ENCODE measurements at places on chromosomes 4 and X.

DNA sequence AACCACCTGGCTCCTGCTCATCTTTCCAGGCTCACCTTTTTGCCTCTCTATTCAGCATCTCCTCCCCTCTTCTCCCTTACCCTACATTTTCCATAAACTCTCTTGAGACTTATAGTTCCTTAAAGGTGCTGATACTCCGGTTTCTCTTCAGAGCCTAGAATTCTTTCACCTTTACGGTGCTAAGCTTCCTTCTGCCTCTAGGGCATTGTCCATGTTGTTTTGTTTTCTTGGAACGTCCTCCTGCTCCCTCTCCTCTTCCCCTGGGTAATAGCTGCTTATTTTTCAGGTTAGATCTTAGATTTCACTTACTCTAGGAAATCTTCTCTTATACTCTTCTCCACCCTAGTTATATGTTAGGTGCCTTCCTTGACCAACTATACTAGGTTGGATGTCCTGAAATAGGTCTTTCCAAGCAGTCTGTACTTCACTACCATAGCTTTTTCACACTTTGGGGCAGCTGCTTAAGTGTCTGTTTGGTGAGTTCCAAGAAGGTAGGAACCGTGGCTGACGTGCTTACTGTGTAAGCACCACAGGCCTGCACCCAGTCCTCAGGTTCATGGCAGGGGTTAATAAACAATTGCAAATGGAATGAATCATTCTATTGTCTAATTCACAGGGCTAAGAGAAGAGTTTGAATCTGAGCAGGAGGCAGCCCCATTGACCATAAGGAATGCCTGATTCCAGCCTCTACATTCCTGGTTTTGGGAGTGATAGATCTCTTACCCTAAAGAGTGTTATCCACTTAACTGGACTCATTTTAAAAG, 227.5 kb downstream of the MGST2 start:
- DNase-seq = no peak

GRCh38 chr4:42985976-42986375, 93.5 kb downstream of the GRXCR1 start:
- no peak for DNase-seq

GRCh38 chrX:115650916-115651315, 89.9 kb downstream of the PLS3 start:
- DNase-seq = peak; percentile 78

DNA sequence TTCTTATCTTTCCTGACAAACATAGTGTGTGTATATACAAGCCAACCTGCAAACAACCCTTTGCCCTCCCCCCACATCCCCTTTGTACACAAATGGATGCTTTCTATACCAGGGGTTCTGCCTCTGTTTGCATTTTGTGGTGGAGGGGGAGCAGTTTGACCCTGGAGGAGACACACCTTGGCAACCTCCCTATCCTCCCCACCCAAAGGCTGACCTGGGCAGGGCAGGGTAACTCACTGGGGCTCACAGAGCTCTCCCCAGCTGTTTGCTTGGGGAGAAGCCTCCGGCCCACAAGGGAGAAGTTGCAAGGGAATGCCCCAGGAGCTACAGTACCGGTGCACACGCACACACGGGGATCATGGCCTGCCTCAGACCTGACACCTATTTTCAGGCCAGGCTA, 372.6 kb downstream of the BCOR start:
- DNase-seq = no peak

DNA sequence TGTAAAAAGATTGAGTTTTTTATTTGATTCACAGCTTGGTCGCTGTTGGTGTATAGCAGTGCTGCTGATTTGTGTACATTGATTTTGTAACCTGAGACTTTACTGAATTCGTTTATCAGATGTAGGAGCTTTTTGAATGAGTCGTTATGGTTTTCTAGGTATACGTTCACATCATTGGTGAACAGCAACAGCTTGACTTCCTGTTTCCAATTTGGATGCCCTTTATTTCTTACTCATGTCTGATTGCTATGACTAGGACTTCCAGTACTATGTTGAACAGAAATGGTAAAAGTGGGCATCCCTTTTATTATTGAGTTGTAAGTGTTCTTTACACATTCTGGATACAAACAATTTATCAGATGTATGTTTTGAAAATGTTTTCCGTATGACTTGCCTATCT, 76.0 kb downstream of the ADGRG4 start:
- DNase-seq = no peak

DNA sequence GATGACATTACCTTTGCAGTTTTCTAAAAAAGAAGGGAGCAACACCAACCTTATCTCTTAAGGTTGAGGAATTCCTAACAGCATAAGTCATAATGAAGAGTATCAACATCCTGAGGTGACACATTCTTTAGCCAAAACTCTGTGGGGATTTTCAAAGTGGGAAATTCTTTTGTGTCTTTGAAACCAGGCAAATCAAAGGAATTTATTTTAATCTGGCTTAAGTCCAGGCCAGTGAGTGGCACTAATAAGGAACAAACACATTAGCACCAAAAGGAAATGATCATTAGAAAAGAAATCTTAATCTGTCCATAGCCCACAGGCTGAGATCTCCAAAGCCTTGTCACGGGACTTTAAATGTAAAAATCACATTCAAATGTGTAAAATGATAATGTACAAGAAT, 110.1 kb downstream of the LARP7 start:
- DNase-seq = no peak

- no peak for DNase-seq
These were observed 506.1 kb downstream of the RPA4 start for GRCh38 chrX:97389761-97390192.

DNA sequence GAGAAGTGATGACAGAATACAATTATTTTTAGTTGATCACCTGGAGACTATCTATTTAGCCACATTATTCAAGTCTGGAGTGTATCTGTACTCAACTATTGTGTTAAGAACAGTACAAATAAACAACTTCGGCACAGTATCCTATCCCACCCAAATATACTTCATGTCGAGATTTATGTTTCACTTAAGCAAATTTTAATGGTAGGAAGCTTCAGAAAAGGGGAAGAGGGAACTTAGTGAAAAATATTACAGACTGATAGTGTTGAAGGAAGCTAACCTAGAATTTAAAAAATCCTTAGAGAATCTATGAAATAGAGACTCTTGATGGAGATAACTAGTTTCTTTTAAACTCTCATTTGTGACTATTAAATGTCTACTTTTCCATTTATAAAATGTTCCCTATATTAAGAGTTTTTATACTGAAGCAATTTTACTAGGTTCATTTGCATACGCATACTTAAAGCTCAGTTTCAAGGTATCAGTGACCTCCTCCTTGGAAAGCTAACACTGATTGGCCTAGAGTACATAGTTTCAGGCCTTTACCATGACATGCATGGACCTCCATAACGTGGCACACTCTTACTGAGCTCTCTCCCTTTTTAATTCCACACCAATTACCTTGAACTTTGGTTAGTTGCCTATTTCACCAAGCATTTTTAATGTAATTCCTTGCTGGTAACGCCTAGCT, 197.7 kb downstream of the CAMK2D start:
- no peak for DNase-seq

GRCh38 chr4:146472404-146472803, 49.3 kb downstream of the SLC10A7 start:
- no peak for DNase-seq

GRCh38 chr4:188439641-188440311, 300.5 kb downstream of the TRIML1 start:
- DNase-seq = peak; percentile 3

- no peak for DNase-seq
These were observed 113.0 kb downstream of the PRDM5 start for GRCh38 chr4:120809518-120809917.

- DNase-seq = peak; percentile 13
These were observed 8.3 kb upstream of the BCOR start for GRCh38 chrX:40105835-40106675.

GRCh38 chr4:102683881-102684609, 76.7 kb downstream of the MANBA start:
- DNase-seq = no peak

DNA sequence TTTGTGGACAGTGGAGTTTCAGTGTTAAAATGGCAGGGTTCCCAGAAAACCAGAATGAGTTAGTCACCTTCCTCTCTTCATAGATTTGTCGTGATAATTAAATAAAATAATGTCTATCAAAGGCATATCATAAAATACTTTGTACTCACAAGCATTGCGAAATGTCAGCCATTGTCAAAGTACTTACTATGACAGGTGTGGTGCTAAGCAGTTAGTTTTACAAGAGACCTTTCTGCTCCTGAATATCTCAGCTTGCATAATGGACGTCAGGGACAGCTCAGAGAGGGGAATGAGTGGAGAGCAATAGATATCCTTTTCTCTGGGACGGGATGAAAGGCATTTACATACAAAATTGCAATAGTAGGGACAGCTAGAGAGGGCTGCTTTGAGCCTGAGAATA, 560.9 kb downstream of the KCNIP4 start:
- peak; percentile 50 for DNase-seq

DNA sequence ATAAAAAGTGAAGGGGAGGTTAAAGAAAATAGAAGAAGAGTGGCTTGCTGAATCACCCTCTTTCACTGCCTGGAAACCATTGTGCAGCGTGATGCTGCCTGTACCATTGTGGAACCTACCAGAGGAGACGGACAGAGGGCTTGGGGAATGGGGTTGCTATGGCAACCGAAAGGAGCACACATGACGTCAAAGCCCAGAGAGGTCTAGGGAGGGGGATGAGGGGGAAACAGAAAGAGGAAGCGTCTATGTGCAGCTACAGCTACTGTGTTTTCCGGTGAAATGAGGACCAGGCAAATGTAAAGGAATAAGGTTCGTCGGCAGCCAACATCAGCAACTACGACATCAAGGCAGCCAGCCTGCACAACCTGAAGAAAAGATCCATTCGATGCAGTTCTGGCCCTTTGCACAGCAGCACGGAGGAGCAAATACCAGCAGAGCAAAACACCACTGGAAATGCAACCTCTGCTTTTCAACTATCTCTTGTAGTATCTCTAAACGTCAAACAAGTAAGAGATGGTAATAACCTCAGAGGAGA, at the start of gene MAPK10:
TSS of gene MAPK10 (minus strand) at position 110 of the 535 bp plus-strand sequence.
- peak; percentile 93 for DNase-seq

DNA sequence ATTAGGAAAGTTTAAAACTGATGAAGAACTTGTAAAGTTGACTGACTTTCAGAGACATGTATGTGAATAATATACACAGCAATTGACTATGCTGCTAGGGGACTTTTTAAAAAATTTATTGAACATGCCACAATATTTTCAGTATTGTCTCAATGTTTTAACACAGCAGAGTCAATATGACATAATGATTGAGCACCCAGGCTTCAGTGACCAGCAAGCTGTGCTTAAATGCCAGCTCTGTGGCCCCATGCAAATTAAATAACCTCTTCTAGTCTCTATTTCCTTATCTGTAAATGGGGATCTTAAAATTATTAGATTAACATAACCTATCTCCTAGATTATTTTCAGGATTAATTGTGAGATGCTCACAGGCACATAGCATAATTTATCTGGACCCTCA, 56.8 kb upstream of the TXK start:
- DNase-seq = no peak

- DNase-seq = peak; percentile 61
These were observed 120.7 kb upstream of the TRIM2 start for GRCh38 chr4:153083447-153083947.

DNA sequence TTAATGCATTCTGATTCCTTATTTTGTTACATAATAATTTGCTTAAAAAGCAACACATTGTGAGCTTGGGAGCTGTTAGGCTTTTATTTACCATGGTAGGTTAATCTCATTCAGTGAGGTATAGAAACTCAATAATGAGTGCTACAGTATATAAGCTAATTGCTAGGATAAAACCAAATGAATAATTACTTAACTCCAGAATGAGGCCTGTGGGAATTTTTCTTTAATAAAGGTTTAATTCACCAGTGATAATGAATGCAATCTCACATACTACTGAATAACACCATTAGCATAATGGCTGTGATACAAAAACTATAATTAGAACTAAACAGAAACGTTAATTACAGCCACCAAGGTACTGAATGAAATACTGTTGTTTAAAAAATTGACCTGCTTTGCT, 326.3 kb downstream of the IQCM start:
- DNase-seq = peak; percentile 86

- no peak for DNase-seq
These were observed 506.7 kb downstream of the BCOR start for GRCh38 chrX:39591099-39591498.

- DNase-seq = no peak
These were observed 58.7 kb downstream of the TSPAN5 start for GRCh38 chr4:98599617-98600205.

GRCh38 chr4:11428231-11428898, at the start of gene HS3ST1:
Gene HS3ST1, minus strand, starts transcription at chr4:11428894. Its CDS starts 28,889 bp downstream, at chr4:11400005.
- DNase-seq = no peak

- DNase-seq = no peak
These were observed 377.2 kb upstream of the ANXA10 start for GRCh38 chr4:167715176-167715575.

DNA sequence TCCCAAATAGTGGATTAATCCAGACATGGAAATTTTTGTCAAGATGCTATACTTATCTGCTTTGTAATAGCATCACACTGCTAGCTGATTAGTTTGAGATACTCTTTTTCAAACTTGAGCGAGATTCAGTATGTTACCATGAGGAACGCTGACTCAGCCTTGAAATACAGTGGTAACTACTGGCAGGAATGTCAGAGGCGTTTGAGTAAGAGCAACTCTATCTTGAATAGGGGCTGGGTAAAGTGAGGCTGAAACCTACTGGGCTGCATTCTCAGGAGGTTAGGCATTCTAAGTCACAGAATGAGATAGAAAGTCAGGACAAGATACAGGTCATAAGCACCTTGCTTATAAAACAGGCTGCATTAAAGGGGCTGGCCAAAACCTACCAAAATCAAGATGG, 2519.6 kb downstream of the ARAP2 start:
- no peak for DNase-seq

DNA sequence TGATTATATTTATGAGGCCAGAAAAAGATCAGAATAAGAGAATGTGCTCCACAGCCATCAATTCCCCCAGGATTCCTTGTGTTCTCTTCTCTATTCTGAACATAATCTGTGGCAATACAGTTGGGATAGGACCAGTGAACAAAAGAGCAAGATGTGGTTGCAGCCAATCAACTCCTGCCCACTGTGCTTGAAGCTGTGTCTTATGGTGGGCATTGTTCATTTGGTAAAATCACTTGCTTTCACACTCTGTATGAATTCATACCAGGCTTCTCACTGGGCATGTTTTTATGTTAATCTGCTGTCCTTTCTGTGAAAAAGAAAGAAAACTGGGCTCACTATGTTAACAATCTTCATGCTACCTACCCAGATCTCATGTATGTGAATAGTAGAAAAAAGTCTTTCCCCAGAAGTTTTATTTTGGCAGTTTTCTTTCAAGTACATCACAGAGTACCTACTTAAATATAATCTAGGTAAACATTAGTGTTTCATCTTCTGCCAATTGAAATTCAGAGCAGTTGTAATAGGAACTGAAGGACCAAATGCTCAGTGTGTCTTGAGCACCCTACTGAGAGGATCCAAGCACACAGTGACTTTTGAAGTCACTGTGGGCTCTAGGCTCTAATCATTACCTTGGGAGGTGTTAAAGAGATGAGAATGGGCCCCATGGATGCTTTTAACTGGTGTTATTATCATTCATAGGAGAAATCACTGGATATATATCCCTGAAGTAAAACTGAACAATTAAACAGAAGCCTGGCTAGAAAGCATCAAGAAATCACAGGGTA, 429.2 kb upstream of the TRAM1L1 start:
- DNase-seq = no peak
